Stimulated activated CD4-positive, alpha-beta T cell treated with anti-CD3 and anti-CD28 coated beads, TNF-alpha, amount 100 ng/mL, for 1 hour (primary cell): ENCODE measurements at places on chromosomes 1 and 21.

DNA sequence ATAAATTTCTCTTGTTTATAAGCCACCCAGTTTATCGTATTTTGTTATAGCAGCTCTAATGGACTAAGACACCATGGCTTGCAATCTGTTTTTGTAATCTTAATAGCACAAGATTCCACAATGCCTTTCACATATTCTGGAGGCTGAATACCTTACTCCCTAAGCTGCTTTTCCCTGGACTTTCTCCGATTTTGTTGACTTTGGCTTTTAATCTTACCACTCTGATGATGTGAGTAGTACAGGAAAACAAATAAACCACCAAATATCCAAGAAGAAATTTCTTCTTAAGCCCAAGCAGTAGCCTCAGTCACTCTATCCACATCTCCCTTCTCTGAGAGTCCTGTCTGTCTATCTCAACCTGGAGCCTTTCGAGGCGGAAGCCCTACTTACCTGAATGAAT is 838.6 kb downstream of the LTN1 start:
- DNase-seq: no peak

- DNase-seq: no peak
These were observed 179.8 kb downstream of the PHTF1 start for GRCh38 chr1:113579256-113580018.

- DNase-seq: no peak
These were observed 209.7 kb downstream of the RHOU start for GRCh38 chr1:228944935-228945371.

DNA sequence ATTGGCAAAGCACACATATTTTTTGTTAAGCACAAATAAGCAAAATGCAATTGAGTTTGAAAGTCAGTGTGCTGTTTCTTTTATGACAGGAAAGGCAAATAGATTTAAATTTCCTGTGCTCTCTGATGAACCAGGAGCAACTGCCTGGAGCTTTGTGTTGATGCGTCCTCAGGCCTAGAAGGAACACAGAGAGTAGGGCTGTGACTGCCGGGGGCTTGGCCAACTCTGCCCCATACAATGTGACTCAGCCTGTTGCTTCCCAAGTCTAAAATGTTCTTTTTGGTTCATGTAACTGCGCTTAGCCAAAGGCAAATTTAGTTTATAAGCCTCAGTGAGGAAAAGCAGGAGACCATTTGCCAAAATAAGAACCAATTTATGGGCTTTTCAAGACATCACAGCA is 37.5 kb downstream of the TOR1AIP2 start:
- DNase-seq: no peak

GRCh38 chr1:30599721-30600120 is 123.7 kb downstream of the MATN1 start:
- DNase-seq: no peak

GRCh38 chr1:24544239-24544638 is 11.6 kb upstream of the NCMAP start:
- DNase-seq: no peak
